GM23338 (cell line): ENCODE measurements at places on chromosomes 1 and 21. TPM values are rescaled to one million over a fixed set of nuclear protein-coding genes. Genes with fewer than 3 reads are reported as not detected.

MRAP gene
- total RNA-seq: not detected in 2 replicates

FAM151A gene
- total RNA-seq: 0.10 TPM in 1 of 2 replicates, not detected in the other

PDPN gene
- total RNA-seq: 67.3 and 77.2 TPM in 2 replicates

SLC35F3 gene
- total RNA-seq: 0.70 and 3.2 TPM in 2 replicates

KIF21B gene
- 26.6 and 34.3 TPM in 2 replicates for total RNA-seq

LCE2C gene
- total RNA-seq: not detected in 2 replicates

EDEM3 gene
- 11.5 and 13.6 TPM in 2 replicates for total RNA-seq

CYP4A22 gene
- not detected in 2 replicates for total RNA-seq

FCGR3A gene
- not detected in 2 replicates for total RNA-seq

PGLYRP4 gene
- total RNA-seq: not detected in 2 replicates

TBX19 gene
- total RNA-seq: 0.82 and 1.1 TPM in 2 replicates

ELAPOR1 gene
- total RNA-seq: 2.1 and 2.4 TPM in 2 replicates

PTGS2 gene
- total RNA-seq: 0.17 and 1.1 TPM in 2 replicates

DNA sequence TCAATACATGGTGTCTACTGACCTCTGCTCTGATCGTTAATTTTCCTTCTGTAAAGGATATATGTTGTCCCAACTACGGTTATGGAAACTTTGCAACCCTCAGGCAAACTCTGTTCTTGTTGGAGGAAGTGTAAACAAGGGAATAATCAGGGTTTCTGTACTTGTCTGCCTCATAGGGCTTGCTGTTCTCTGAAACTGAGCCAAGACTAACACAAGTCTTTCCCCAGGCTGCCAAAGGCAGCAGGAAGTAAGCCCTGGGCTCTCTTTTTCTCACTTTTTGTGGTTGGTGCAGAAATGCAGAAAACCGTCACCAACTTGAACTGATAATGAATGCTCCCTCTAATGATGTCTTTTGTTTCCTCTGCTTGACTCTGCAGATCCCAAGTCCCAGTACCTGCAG is 7.6 kb downstream of the CYP4X1 start:
- H3K27ac ChIP-seq: no peak overlapping the region
- H3K27me3 ChIP-seq: no peaks in the 10 kb centered on the region
- no peaks in the 10 kb centered on the region for H3K36me3 ChIP-seq

DNA sequence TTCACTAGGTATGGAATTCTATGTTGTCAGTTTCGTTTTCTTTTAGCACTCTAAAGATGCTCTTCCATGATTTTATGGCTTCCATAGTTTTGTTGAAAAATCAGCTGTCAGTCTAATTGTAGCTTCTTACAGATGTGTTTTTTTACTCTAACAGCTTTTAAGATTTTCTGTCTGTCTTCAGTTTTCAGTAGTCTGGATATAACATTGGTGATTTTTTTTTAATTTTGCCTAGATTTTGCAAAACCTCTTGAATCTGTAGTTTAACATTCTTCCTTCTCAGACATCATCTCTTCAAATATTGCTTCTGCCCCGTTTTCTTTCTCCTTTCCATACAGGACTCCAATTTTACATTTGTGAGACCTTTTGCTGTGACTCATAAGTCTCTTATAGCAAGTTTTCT is 17.9 kb upstream of the DYRK1A start:
- H3K27ac ChIP-seq: no peak overlapping the region
- no peak overlapping the region for H3K4me3 ChIP-seq
- no peaks in the 10 kb centered on the region for H3K4me1 ChIP-seq

DNA sequence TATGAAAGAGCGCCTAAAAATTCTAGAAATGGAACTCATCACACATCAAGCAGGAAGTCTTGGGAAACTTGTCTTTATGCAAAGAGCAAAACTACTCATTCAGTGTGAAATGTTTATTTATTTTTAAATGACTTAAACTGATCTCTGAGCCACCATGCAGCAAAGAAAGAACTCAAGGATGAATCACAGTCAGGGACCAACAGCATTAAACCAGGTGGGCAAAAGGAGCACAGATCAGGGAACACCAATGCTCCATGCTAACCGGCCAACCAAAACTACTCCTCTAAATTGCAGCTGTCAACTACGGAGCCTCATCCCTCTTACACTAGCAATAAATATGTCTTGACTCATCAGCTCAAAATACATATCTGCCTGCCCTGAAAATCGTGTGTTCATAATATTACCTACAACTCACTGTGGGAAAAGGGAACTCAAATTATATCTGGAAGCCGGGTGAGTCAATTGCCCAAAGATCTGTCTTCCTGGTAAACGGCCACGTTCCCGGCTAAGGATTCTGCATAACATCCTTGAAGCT is 129.2 kb downstream of the PTPN14 start:
- H3K4me3 ChIP-seq: no peak overlapping the region
- H3K4me1 ChIP-seq: peaks cover 33% of the 10 kb centered on the region
- H3K36me3 ChIP-seq: no peaks in the 10 kb centered on the region
- H3K27ac ChIP-seq: peak overlapping the region; percentile 57
- DNase-seq: no peak

DNA sequence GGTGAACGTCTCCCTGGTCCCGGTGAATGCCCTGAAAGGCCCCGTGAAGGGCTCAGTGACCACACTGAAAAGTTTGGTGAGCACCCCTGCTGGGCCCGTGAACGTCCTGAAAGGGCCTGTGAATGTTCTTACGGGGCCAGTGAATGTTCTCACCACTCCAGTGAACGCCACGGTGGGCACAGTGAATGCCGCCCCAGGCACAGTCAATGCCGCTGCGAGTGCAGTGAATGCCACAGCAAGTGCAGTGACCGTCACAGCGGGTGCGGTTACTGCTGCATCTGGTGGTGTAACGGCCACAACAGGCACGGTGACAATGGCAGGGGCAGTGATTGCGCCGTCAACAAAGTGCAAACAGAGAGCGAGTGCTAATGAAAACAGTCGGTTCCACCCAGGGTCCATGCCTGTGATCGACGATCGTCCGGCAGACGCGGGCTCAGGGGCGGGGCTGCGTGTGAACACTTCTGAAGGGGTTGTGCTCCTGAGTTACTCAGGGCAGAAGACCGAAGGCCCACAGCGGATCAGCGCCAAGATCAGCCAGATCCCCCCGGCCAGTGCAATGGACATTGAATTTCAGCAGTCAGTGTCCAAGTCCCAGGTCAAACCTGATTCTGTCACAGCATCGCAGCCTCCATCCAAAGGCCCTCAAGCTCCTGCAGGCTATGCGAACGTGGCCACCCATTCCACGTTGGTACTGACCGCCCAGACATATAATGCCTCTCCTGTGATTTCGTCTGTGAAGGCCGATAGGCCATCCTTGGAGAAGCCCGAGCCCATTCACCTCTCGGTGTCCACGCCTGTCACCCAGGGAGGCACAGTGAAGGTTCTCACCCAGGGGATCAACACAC is 41.5 kb downstream of the ZBTB17 start:
- no peaks in the 10 kb centered on the region for H3K4me1 ChIP-seq
- peaks cover 9% of the 10 kb centered on the region for H3K36me3 ChIP-seq
- no peaks in the 10 kb centered on the region for H3K27me3 ChIP-seq
- H3K4me3 ChIP-seq: no peak overlapping the region
- no peak for DNase-seq
- H3K27ac ChIP-seq: no peak overlapping the region

GRCh38 chr1:91805311-91805801 is 80.6 kb downstream of the TGFBR3 start:
- 0 out of 2 replicates have a peak, but pooled peaks cover 3% of the 10 kb centered on the region for H3K4me1 ChIP-seq
- H3K4me3 ChIP-seq: no peak overlapping the region
- H3K27me3 ChIP-seq: no peaks in the 10 kb centered on the region

DNA sequence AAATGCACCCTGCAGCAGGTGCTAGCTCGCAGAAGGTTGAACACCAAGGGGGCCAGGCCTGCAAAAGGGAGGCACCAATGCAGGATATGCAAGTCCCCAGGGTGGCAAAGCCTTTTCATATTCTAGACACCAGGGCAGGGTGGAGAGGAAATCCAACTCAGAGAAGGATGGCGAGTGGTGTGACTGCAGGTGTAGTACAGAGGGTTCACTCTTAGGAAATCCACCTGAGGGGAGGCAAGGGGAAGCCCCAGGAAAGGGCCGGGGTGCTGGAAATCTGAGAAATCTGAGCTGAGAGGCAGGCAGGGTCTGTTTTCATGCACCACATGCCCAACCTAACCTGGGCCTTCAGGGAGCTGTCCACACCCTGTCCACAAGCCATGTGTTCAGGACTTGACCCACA is 163.2 kb upstream of the CTTNBP2NL start:
- H3K36me3 ChIP-seq: no peaks in the 10 kb centered on the region
- H3K4me3 ChIP-seq: no peak overlapping the region
- no peaks in the 10 kb centered on the region for H3K27me3 ChIP-seq
- DNase-seq: no peak

DNA sequence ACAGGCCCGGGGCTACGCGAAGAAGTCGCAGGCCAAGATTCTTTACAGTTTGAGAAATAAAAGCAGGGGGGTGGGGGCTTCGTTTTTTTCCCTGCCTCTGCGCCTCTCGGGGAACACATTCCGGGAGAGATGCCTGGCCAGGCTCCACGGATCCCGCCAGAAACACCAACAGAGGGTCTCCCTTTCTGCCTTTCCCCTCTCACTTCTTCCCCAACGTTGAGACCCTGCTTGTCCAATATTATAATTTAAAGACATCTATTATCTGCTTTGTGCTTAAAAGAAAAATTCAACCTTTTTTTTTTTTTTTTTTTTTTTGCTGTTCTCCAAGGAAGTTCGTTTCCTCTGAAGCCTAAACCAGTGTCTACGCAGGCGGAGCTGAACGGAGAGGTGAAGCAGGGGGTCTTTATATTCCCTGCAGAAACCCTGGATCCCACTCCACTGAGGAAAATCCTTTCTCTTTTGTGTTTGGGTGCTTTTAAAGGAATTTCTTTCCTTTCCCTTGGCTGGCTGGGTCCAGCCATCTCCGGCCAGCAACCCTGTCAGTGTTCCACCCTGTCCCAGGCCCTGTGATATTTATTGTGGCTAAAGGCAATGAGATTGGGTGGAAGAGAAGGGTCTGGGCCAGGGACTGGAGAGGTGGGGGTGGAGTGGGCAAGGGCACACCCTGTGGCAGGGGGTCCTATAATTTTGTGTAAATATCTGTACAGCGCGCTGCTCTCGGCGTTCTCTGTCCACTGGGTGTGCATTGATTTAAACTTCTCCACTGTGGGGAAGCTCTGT is 2.2 kb downstream of the FOXD2 start:
- H3K27me3 ChIP-seq: peaks cover 98% of the 10 kb centered on the region
- no peak for DNase-seq
- peaks cover 37% of the 10 kb centered on the region for H3K4me1 ChIP-seq
- H3K27ac ChIP-seq: no peak overlapping the region
- H3K36me3 ChIP-seq: no peaks in the 10 kb centered on the region

DNA sequence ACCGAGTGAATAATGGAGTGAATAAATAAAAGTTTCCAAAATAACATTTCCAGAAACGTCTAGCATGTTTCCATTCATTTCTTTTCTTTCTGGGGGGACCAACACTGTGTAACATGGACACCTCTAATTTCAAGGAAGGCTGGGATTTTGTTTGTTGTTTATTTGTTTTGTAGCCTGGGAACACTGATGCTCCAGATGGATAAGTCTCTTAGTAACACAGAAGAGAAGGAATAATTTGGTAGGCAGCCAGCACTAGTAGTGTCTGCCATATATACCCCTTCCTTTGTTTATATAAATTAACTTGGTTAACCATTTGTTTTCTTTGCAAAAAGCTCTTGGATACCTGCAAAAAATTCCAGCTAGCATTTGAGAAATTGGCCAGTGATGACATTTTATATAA is 411.4 kb upstream of the DEPDC1 start:
- no peaks in the 10 kb centered on the region for H3K27me3 ChIP-seq
- no peaks in the 10 kb centered on the region for H3K36me3 ChIP-seq
- no peak overlapping the region for H3K27ac ChIP-seq
- H3K4me1 ChIP-seq: no peaks in the 10 kb centered on the region

DNA sequence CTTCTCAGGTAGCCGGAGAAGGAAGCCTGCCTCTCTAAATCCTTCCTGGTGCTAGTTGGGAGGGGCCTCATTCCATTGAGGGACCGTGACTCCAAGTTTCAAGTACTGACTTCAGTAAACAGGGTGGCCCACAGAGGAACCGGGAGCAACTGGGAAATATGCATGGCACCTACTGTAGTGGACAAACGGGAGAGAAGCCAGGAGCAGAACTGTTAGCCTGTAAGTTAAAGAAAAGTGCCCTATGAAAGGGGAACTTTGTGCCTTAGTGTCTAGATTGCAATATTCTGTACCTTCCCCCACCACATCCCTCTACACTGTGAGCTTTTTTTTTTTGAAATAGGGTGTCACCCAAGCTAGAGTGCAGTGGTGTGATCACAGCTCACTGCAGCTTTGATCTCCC is 33.2 kb upstream of the KANK4 start:
- H3K27ac ChIP-seq: no peak overlapping the region
- H3K4me3 ChIP-seq: no peak overlapping the region
- no peak for DNase-seq
- no peaks in the 10 kb centered on the region for H3K27me3 ChIP-seq
- H3K36me3 ChIP-seq: no peaks in the 10 kb centered on the region
- 0 out of 2 replicates have a peak, but pooled peaks cover 4% of the 10 kb centered on the region for H3K4me1 ChIP-seq

GRCh38 chr21:45011911-45012661 is 62.3 kb upstream of the ADARB1 start:
- H3K4me3 ChIP-seq: 0 out of 2 replicates have a peak overlapping the region, but pooled peaks have one; percentile 21
- DNase-seq: peak; percentile 87
- H3K36me3 ChIP-seq: no peaks in the 10 kb centered on the region
- H3K27me3 ChIP-seq: no peaks in the 10 kb centered on the region

GRCh38 chr1:3500265-3500835 is 45.9 kb downstream of the ARHGEF16 start:
- no peak for DNase-seq
- H3K4me1 ChIP-seq: no peaks in the 10 kb centered on the region
- H3K27me3 ChIP-seq: no peaks in the 10 kb centered on the region
- no peak overlapping the region for H3K4me3 ChIP-seq
- no peak overlapping the region for H3K27ac ChIP-seq

DNA sequence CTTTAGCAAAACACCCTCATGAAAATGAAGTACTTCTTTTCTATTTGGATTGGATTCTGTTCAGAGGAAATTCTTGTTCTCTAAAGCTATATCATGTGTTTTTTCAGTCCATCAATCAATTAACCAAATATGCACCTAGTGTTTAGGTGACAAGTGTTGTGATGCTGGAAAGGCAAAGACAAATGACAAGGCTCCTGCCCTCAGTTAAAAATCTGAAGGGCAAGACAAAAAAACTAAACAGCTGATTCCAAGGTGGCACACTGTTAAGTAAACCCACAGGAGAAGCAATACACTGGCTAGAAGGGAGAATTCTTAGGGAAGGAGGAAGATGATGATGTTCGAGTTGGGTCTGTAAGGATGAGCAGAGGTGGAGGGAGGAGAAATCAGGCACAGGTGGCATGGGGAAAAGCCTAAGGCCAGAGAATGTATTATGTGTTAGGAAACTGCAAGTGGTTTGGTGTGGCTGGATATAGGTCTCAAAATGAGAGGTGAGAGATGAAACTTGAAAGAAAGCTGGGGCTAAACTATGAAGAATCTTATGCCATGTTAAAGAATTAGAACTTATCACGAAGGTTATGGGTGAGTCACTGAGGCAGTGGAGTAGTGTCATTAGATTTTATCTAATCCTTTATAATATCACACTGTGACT is 51.8 kb upstream of the GFI1 start:
- no peak for DNase-seq
- H3K27me3 ChIP-seq: no peaks in the 10 kb centered on the region
- no peak overlapping the region for H3K4me3 ChIP-seq
- H3K36me3 ChIP-seq: no peaks in the 10 kb centered on the region
- no peaks in the 10 kb centered on the region for H3K4me1 ChIP-seq
- H3K27ac ChIP-seq: no peak overlapping the region

GRCh38 chr1:115765091-115765490 is 3.4 kb downstream of the CASQ2 start:
- DNase-seq: no peak
- H3K4me3 ChIP-seq: no peak overlapping the region
- no peaks in the 10 kb centered on the region for H3K27me3 ChIP-seq
- H3K27ac ChIP-seq: no peak overlapping the region
- H3K36me3 ChIP-seq: no peaks in the 10 kb centered on the region
- peaks cover 5% of the 10 kb centered on the region; the same call in 1 of the 2 replicates for H3K4me1 ChIP-seq

- peaks cover 5% of the 10 kb centered on the region; the same call in 1 of the 2 replicates for H3K27me3 ChIP-seq
- 0 out of 2 replicates have a peak overlapping the region, but pooled peaks have one; percentile 34 for H3K4me3 ChIP-seq
- H3K27ac ChIP-seq: no peak overlapping the region
- peaks cover 9% of the 10 kb centered on the region for H3K4me1 ChIP-seq
These were observed 3.3 kb downstream of the KLHL21 start for GRCh38 chr1:6599141-6599975.
